NCI-H187 treated with DMSO at 0.1 percent for 48 hours (cell line): ENCODE measurements at places on chromosomes 6 and 20.

GRCh38 chr6:27321370-27321769 lies 9.3 kb upstream of the POM121L2 start:
- DNase-seq = no peak

- no peak for DNase-seq
These were observed 1590.8 kb downstream of the GRIK2 start for GRCh38 chr6:102984357-102984756.

- no peak for DNase-seq
These were observed 242.8 kb upstream of the TCF21 start for GRCh38 chr6:133645966-133646740.

DNA sequence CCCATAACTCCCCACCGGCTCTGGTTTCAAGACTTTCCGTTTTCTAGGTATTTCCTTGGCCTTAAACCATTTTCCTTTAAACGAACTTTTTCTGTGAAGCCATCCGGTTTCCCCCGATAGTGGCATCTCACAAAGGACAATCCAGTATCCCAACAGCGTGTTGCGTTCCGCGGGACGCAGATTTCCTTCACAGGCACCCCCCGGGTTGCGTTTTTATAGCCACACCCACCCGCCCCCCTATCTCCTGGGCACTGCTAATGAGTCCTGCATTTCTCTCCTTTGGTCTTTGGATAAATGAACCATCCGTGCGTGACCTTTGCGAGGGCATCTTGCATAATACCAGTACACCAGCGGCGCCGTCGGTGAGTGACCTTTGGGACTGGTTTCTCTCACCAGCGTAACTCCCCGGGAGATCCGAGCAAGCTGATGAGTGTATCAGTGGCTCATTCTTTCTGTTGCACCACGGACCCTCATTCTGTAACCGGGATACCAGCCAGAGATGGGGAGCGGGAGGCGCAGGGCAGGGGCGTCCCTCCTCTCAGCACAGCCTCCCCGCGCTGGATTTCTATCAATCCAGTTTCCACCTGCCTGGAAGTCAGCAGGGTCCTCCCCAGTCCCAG lies 586 bp upstream of the NQO2 start:
- DNase-seq = no peak

DNA sequence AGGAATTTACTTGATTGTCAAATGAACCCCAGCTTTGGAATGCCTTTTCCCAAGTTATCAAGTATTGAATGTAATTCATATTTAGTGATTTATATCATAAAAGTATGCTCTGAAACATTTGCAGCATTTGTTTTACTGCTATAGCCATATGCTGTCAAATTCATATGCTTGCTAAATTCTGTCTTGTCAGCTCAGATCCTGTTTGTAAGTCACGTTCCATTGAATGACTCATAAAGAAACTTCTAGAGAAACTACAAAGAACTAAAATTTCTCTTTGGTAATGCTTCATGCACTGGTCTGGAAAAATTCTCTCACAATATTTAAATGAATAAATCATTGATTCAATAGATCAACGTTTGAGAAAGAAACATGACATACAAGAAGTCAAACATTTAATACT lies 445.9 kb downstream of the PHF3 start:
- no peak for DNase-seq

DNA sequence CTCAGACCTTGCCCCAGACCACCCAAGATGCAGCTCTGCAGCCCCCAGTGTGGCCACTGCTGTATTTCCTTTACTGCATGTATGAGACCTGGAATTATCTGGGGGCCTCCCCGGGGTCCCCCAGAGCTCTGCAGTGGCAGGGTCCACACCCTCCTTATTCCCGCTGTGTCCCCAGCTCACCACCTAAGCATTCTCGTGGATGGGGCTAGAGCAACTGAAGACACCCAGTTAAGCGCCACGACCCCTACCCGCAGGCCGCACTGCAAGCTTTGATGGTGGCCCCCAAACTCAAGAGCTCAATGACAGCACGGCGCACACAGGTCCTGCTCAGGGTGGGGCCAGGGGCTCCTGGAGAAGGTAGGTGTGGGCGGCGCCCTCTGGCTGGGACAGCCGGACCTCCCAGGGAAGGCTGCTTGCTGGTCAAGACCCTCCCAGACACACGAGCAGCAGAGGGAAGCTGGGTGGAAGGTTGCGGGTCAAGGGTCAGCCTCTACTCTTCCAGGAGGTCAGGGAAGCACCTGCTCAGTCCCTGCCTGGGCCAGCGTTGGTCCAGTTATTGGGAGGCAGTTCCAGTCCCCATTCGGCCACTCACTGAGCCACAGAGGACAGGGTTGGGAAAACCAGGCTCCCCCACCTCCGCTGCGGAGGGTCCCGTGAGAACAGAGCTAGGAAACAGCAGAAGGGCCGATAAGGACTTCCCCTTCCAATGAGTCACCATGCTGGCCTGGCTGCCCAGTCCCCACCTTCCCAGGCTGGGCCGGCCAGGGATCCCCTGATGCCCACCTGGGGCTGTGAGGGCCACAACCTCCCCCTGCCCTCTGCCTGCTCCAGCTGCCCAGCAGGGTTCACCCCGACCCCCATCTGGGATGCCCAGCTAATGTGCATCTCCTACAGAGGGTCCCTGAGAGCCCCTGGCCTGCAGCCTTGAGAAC lies 2.9 kb downstream of the LAMA5 start:
- DNase-seq = no peak

DNA sequence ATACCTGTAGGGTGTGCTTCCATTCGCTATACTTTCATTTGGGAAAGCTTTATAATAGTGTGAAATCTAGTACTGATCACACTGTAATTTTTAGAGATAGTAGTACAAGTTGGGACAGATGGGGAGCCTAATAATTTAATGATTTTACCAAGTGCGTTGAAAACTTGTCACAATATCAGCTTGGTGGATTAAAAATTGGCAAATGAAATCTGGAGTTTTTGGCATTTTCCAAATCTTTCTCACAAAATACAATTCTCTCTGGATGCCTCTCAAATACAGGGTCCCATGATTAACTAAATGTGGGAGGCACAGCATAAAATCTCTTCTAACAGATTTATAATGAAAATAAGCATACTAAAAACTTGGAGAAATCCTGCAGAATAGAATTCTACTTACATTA lies 96.4 kb downstream of the PLCB4 start:
- DNase-seq = no peak

DNA sequence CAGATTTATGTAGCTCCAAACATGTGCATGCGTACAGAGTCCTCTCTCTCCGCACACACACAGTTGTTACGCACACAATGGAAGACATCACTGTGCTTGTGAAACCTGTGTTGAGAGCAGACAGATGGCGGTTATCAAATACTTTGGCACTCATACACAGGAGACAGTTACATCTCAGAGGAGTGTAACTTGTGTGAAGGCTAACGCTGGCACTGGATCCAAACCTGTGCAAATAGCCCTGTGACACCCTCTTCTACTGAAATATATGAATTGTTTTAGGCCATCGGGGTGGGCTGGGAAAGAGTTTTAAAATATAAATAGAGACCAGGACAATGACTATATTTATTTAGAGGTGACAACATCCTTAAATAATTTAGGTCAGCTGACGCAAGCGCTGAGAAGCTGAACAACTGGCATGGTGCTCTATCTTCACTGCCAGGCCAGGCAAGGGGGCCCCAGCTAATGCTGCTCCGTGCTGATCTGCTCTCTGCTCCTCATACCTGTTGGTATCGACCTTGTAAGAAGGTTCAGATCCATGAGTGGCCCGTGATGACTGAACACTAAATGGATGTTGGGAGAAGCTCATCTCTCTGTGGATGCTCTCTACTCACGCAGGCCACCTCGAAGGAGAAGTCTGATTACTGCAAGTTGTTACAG lies 69.4 kb downstream of the FOXC1 start:
- DNase-seq = no peak
